ENCODE measurements at places on chromosomes 1 and 21.

DNA sequence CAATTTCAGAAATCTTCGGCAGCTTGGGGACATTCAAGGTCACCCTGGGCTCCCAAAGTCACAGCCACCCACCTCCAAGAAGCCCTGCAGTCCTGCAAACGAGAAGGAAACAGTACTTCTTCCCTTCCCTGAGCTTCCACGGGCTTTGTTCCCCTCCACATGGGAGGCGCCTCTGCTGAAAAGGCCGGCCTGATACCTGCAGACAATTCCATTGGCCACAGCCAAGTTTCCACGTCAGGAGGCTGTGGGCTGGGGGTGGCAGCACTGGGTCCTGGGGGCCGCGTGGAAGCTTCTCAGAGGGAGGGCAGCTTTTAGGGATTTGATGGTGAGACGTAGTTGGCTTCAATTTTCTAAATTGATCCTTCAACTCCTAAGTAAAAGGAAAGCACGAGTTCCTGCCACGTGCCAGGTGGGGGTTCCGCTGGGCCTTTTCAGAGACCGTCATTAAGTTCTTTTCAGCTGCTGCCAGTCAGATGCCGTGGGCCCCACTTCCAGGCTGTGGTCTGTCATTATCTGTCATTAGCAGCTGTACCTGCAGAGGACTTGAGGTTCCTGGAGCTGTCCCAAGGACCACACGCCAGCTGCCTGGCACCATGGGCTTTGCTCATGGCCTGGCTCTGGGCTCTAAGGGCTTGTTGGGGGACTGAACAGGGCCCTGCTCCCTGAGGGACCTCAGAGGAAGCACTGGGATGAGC is 98.7 kb downstream of the CRYAA start:
- DNase-seq: no peak

- DNase-seq: no peak
These were observed 31.0 kb upstream of the IL19 start for GRCh38 chr1:206739411-206740076.

- DNase-seq: no peak
These were observed 9.5 kb downstream of the SIM2 start for GRCh38 chr21:36708286-36709029.

DNA sequence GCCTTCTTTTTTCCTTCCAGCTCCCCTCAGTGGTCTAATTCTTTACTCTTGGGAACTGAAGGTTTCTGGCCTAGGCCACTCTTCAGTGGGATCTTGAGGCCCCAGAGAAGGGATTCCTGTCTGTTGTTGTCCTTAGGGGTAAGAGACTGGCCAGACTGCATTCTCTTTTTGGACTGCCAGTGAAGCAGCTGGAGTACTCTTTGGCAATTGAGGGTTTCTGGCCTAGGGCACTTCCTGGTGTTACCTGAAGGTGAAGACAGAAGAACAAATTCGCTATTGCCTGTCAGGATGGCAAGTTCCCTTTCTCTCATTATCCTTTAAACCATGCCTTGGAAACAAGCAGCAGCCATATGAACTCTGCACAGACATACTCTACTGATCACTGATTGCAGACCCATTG is 286.6 kb upstream of the ZP4 start:
- no peak for DNase-seq

GRCh38 chr1:206847337-206847834 is 18.0 kb upstream of the IL20 start:
- no peak for DNase-seq

GRCh38 chr21:38712664-38713063 is 93.1 kb upstream of the ETS2 start:
- no peak for DNase-seq

DNA sequence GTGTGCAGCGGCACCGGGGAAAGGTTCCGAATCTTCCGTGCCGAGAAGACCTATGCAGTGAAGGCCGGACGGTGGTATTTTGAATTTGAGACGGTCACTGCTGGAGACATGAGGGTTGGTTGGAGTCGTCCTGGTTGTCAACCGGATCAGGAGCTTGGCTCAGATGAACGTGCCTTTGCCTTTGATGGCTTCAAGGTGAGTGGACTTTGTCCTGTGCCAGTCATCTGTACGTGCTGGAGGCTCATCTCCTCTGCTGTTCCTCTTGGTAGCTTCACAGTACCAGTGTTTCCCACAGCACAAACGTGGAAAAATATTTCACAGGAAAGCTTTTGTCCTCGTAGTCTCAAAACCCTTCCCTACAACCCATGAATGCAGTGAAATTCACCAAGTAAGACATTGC is 324.1 kb downstream of the ZP4 start:
- no peak for DNase-seq

DNA sequence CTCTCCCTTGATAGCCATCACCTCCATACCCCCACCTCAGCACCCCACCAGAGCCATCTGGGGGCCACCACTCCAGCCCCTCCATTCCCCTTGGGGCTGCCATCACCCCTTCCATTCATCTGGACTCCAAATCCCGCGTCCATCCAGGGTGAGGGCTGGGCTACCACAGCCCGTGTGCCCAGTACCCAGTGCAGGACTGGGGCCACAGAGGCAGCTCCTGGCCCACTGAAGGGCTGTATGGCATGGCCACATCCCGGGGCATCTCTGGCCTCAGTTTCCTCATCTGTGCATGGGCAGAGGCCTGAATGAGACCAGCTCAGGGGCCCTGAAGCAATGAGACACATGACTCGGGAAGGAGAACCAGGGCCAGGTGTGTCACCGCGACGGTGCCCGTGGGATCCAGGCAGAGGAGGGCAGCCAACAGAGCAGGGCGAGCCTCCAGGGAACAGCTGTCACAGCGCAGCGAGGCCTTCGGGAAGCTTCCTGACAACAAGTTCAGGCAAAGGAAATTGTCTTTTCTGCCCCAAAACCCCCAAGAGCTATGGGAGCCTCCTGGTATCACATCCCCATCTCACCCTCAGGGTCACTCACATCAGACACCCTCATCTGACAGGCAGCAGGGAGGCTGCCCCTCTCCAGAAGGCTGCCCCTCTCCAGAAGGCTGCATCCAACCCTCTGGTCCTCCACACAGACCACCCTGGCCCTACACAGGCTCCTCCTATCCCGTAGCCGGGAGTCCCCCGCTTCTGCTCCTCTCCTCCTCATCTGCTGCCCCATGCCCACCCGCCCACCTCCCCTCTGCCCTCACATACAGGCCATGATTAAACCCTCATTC is 76.3 kb downstream of the MEGF6 start:
- DNase-seq: no peak

DNA sequence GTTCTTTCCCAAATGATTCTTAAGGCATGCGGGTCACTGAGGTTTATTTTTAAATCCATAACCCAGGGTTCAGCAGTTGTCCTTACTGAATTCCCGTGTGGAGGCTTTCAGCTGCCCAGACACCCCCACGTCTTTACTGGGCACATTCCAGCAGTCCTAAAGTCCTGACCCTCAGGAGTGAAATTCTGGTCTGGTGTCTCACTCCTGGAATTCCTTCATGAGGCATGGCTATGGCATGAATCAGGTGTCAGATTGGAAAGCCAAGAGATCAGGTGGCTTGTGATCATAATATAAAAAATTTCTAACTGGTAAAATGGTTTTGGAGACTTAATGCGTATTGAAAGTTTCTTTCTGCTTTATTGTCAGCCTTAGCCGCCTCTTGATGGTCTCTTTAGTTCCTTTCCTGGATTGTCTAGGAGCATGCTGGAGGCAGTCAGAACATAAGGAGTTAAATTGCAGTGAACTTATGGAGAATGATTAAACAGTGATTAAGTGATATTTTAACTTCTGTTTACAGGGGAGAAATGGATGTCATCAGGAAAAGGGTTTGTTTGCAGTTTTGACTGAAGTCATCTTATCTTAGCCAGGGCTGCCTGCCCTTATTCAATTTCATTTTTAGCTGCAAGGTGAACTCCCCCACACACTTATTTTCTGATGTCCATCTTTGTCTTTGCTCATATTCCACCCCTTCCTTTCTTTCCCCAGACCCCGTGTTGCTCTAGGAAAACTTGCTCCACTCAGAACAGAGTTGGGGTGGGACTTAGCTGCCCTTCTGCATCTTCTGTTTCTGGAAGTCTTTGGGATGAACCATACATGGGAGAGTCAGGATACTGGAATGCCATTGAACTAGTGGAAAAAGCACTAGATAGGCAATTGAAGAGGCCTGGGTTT is 25.7 kb upstream of the MACF1 start:
- DNase-seq: no peak

GRCh38 chr1:2279210-2279639 is 51.1 kb downstream of the SKI start:
- DNase-seq: no peak

GRCh38 chr21:34907461-34908418 is 141.4 kb downstream of the RUNX1 start:
- no peak for DNase-seq

GRCh38 chr1:54559771-54560231 is 11.8 kb downstream of the ACOT11 start:
- DNase-seq: no peak

DNA sequence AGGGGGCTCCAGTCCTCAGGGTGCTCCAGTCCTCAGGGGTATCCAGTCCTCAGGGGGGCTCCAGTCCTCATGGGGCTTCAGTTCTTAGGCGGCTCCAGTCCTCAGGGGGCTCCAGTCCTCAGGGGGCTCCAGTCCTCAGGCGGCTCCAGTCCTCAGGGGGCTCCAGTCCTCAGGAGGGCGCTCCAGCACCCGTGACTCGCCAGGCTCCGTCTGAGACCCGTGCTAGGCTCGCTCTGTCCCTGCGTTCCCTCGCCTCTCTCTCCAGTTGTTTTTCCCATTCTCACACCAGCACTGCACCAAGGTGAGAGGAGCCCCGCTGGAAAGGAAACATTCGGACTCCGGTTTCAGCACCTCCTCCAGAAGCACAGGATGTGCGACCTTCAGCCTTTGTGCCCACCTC is 9.4 kb upstream of the OR2M2 start:
- DNase-seq: no peak

DNA sequence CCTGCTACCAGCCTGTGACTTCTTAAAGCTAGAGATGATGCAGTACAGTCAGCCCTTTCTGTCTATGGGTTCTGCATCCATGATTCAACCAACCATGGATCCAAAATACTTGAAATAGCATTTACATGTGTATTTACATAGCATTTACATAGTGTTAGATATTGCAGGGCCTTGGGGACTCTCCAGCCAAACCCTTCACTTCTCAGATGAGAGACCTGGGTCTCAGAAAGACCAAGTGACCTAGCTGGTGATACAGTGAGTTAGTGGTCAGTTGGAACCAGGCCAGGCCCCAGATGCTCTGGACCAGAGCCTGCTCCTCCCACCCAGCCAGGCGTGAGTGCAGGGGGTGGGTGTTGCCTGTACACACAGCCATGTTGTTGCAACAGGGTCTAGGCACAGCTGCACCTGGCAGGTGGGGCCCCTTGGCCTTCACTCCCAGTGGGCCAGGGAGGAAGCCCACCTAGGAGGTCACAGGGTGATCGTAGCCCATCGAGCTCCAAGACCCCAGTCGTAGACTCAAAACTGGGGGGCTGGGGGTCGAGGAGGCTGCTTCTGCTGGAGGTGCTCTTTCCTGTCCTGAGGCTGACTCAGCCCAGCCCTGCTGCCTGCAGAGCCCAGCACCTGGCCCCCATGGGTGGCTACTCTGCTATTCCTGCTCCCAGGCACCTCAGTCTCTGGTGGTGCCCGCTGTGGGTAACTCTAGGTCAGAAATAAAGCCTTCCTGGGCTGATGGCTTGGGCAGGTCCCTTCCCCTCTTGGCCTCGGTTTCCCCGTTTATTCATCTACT is 7.7 kb downstream of the TMEM61 start:
- DNase-seq: no peak

DNA sequence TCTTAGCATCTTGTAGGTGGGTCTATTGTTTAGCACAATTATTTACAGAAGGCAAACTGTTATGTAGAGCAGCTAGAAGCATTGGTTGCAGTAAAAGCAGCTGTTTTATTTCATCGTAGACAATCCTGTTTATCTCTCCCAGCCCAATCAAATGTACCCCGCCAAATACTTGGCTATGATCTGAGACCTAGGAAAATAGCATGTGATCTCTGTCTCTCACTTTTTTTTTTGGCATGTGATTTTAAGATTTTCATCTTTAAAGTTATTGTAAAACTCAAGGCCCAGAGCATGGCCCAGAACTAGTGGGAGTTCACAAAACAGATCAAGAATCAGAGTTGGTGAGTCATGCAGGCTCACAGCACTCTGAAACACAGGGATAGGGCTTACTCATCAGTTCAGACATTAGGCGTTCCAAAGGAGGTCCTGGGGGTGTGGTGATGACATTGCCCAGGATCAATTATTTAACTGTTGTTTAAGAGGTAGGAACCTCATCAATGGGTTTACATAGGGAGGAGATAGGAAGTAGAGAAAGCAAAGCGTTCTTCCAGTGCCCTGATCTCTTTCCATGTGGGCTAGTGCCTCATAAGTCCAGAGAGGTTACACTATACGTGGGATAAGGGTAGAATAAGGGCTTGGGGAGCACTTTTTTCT is 40.2 kb downstream of the TBX19 start:
- no peak for DNase-seq

DNA sequence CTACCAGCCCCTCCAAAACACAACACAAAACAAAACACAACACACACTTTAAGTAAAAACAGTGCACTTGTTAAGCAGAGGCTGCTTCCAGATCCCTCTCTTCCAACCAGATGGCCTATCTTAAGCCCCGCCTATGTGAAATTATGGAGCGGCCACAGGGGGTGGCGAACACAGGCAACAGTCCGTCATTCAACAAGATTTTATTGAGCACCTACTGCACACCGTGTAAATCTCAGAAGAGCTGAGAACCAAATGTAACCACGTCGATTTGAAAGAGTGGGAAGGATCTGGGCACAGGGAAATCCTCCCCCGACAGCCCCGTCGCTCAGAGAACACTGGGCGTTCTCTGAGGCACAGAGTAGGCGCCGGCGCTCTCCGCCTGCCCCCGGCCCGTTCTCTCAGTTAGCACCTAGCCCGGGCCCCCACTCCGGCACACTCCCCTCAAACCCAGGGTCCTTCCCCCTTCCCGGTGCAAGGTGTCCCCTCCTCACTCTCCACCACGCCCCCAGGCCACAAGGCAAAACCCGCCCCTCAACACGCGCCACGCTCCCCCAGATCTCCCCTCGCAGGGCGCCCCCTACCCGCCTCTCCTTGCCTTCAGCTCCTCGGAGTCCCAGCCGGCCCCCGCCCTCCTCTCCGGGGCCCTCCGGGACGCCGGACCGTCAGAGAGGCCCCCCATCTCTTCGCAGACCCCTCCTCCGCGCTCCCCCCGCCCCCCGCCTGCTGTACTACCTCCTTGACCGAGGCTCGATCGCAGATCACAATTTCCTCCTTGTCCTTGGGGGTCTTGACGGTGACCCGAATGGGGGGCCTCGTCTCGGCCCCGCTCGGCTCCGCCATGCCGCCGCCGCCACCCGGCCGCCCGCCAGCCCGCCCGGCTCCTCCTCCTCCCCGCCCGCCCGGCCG is 483 bp downstream of the UBQLN4 start:
- no peak for DNase-seq

GRCh38 chr1:235928197-235928596 is 61.5 kb upstream of the LYST start:
- DNase-seq: no peak

DNA sequence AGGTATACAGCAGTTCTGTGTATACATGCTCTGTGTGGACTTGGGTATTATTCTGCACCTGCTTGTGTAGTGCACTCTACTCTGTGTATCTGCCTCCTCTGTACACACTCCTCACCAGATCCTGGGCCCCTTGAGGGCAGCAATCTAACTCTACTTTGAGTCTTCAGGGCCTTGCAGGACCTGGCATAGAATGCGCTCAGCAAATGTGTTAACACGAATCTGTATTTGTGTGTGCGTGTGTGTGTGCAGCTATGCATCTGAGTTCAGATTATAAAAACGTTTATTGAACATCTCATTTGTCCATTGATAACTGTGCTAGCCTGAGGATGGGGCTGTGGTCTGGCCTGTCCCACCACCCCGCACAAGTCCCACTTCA is 3.9 kb upstream of the MEF2D start:
- DNase-seq: no peak

- DNase-seq: no peak
These were observed 29.4 kb upstream of the EIF4G3 start for GRCh38 chr1:21206117-21206516.

Measured in stimulated activated CD8-positive, alpha-beta memory T cell treated with anti-CD3 and anti-CD28 coated beads, Interleukin-4, amount 100 ng/mL, for 1 hour (primary cell).